Fibroblast of skin of abdomen (primary cell): ENCODE measurements at places on chromosomes 16 and 17.

GRCh38 chr17:43456661-43457361 is 27.0 kb upstream of the DHX8 start:
- DNase-seq = peak; percentile 21

GRCh38 chr16:29321585-29321984 is 84.9 kb downstream of the NPIPB11 start:
- no peak for DNase-seq

- peak; percentile 23 for DNase-seq
Measured at GRCh38 chr17:62994931-62995330, 28.9 kb downstream of the TANC2 start.

- no peak for DNase-seq
Measured at GRCh38 chr16:86034421-86034919, 135.5 kb downstream of the IRF8 start.

DNA sequence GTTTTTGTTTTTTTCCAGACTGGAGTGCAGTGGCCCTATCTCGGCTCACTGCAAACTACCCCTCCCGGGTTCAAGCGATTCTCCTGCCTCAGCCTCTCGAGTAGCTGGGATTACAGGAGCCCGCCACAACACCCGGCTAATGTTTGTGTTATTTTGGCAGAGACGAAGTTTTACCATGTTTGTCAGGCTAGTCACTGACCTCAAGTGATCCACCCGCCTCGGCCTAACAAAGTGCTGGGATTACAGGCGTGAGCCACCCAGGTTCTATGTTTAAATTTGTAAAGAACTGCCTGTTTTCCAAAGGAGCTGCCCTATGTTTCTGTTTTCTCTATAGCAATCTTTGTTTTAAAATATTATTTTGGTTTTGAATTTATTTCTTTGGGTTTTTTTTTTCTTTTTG is 13.8 kb upstream of the C16orf87 start:
- peak; percentile 18 for DNase-seq

DNA sequence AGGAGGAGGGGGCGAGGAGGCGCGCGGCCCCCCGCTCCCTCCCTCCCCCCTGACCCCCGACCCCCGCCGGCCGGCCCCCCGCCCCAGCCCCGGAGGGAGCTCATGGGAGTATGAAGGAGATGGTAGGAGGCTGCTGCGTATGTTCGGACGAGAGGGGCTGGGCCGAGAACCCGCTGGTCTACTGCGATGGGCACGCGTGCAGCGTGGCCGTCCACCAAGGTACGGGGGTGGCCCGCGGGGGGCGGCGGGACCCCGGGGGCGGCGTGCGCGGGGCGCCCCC is 390 bp downstream of the MLLT6 start:
- DNase-seq = no peak

GRCh38 chr16:50800074-50800473 is 58.2 kb downstream of the CYLD start:
- no peak for DNase-seq

GRCh38 chr17:65385726-65386125 is 175.7 kb downstream of the AXIN2 start:
- DNase-seq = no peak

- DNase-seq = no peak
Measured at GRCh38 chr16:80627108-80627507, 86.3 kb downstream of the DYNLRB2 start.

- no peak for DNase-seq
Measured at GRCh38 chr17:56834380-56835263, 671 bp downstream of the DGKE start.

DNA sequence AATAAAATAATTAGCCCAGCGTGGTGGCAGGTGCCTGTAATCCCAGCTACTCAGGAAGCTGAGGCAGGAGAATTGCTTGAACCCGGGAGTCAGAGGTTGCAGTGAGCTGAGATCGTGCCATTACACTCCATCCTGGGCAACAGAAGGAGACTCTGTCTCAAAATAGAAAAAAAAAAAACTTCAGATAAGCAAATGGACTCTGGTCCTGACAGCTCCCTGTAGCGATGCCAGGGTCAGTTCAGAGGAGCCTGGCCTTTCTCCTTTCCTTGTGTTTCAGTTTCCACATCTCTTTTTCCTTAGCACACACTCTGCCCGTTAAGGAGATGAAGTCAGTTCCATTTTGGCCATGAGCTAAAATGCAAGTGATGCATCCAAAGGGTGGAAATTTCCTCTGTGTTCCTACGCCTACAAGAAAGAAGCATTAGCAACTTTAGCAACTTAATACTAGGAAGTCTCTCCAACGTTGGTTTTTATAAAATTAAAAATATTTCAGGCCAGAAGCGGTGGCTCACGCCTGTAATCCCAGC is 11.6 kb upstream of the GRB2 start:
- no peak for DNase-seq

DNA sequence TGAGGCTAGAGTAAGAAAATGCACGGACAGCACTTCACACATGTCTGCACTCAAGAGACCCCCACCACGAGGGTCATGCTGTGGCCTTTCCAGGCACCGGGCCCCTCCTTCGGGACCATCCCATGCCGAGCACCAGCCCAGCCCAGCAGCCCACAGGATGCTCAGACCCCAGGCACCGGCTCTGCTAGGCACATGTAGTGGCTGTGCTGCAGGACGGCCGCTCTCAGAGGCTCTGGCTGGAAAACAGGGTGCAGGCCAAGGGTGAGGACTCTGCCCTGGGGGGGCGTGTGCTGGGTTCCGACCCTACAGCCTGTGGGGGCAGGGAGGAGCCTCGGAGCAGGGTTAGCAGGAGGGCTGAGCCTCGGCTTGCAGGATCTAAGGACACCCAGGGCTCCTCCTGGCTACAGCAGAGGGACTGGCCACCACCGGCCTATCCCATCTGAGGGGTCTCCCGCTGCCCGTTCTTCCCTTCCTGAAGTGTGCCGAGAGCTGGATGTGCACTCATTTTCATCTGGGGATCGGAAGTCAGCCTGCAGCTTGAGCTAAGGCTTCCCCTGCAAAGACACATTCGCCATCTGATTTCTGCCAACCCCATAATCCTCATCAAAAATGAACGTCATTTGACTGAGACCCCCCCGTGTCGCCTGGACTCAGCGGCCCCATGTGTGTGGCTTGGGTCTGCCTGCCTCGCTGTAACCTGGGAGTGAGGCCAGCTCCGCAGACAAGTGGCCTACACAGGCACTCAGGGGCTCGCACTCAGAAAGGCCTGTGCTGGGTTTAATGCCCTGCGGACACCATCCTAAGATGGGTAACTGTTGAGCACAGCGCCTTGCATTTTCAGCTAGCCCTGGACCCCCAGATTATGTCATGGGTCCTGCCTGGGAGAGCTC is 293.1 kb upstream of the FOXF1 start:
- no peak for DNase-seq

- DNase-seq = no peak
Measured at GRCh38 chr16:81713295-81713772, 65.8 kb upstream of the PLCG2 start.

DNA sequence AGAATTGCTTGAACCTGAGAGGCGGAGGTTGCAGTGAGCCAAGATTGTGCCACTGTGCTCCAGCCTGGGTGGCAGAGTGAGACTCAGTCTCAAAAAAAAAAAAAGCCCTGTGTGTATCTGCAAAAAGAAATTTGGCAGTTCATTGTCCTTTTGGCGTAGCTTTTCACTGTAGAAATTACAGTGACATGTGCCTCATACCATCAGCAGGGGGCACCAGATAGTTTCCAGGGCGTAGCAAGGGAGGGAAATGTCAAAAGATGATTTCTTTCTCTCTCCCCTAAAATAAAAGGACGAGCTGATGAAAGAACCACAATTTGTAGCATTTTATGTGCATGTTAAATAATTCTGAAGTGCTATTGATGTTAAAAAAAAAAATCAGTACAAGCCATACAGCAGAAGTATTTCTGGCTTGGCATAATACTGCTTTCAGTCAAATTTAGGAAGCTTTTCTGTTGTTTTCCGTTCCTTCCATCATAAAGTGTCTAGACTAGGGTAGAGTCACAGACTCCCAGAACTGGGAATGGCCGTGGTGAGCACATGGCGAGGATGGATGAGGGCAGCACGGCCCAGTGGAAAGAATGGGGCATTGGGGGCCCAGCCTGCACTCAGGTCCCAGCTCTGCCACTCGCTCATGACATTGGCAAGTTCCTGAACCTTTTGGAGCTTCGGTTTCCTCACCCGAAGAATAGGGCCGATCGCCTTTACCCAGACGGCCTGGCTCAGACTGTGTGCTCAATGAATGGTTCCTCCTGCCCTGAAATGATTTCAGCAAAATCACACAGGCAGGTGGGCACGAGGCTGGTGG is 59.8 kb upstream of the RPH3AL start:
- peak; percentile 69 for DNase-seq

DNA sequence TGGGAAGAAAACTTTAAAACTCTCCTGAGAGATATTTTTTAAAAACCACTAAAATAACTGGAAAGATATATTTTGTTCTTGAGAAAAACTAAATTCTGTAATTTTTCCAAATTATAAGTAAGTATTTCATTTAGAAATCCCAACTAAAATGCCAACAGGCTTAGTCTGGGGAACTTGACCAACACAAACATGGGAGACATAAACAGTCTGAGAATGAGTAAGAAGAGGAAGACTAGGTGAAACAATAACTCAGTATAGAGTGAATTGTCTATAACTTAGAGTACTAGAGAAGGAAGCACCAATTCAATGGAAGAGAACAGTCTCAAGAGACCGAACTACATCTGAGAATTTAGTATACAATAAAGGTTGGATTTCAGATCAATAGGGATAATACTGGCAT is 2.9 kb downstream of the CMTM1 start:
- peak; percentile 43 for DNase-seq

GRCh38 chr17:66507103-66507923 is 204.9 kb downstream of the PRKCA start:
- peak; percentile 73 for DNase-seq

- DNase-seq = no peak
Measured at GRCh38 chr17:2631211-2631610, 37.8 kb downstream of the PAFAH1B1 start.

DNA sequence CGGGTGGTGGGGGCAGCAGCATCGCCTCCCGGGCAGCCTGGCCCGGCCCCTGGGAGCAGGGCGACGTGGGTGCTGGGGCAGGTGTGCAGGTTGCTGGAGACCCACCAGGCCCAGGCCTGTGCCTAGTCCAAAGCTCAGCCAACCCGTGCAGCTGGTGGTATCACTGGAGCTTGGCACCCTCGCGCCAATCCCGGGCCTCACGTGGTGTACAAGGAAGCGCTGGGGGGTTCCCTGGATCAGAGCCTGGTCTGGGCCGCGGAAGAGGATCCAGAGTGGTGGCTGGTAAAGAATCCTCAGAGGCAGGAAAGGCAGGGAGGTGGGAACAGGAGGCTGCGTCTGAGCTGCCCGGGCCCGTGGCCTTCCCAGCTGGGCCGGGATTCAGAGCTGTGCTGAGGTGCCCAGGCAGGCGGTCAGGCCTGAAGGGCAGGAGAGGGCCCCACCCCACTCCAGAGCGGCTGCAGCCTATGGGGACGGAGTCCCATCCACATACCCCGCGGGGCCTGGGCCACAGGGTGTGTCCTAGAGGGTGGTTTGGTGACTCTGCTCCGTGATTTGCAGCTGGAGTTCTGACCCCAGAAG is 36.2 kb downstream of the ZFPM1 start:
- DNase-seq = no peak

GRCh38 chr16:76226011-76226410 is 51.2 kb upstream of the CNTNAP4 start:
- DNase-seq = no peak

GRCh38 chr16:88301431-88301830 is 81.3 kb upstream of the ZNF469 start:
- DNase-seq = no peak

- peak; percentile 26 for DNase-seq
Measured at GRCh38 chr16:1708768-1709180, 2.8 kb downstream of the MAPK8IP3 start.

GRCh38 chr17:42699415-42699740 is 17.0 kb downstream of the CNTNAP1 start:
- DNase-seq = no peak

DNA sequence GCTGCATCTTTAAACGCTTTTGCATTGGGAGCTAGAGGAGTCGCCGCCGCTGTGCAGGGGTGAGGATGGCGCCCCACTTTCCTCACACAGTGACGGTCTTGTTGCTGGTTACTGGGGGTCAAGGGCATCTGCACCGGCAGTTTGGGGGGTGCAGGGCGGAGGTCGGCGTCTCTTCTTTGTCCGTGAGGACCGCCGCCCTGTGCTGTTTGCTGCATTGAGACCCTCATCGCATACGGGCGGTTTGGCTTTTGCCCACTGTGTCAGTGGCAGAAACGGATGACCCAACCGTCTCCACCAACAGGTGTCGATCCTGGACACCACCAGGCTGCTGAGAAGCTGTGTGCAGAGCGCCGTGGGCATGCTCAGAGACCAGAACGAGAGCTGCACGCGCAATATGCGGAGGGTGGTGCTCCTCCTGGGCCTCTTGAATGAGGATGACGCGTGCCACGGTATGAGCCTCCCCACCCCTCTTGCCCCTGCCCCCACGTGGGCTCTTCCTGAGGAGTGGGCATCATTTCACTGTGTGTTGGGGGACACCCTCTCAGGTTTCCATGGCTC is 61.2 kb upstream of the ENDOV start:
- no peak for DNase-seq

DNA sequence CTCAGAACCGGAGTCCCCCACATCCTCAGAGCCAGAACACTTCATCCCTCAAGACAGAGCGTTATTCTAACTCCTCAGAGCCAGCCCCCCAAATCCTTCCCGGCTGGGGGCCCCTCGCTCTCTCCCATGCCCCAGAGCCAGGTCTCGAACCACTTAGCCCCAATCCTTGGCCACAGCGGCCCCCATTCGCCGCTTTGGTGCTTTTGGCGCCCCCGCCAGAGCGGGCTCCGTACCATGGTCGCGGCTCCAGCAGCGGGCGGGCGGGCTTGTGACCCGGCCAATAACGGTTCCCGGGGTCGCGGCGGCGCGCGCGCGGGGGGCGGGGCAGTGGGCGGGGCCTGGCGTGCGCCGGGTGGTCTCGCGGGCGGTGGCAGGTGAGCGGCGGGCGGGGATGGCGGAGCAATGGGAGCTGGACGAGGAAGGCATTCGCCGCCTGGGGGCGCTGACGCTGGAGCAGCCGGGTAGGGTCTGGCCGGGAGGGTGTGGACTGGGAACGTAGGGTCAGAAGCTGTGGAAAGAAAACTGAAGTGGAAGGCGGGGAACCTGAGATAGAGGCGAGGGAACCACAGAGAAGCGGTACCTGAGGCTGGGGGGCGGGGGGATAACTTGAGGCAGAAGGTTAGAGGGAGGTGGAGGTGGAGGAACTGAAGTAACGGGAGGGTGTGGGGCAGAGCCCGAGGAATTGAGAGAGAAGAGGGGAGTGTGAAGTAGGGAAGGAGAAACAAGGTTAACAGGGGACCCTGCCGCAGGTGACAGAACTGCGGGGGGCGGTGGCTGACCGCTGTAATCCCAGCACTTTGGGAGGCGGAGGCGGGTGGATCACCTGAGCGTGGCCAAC is at the start of the genes KCTD19 and LRRC36:
TSS of gene KCTD19 (minus strand) at position 270 of the 838 bp plus-strand sequence. CDS start at position 236, 34 bp downstream.
TSS of gene LRRC36 (plus strand) at position 344 of the 838 bp plus-strand sequence. CDS start at position 392, 48 bp downstream.
- no peak for DNase-seq

GRCh38 chr17:44464037-44464436 is 39.2 kb downstream of the GPATCH8 start:
- DNase-seq = peak; percentile 53
